Ammon's horn (tissue), 1 donor: ENCODE measurements at places on chromosomes 6 and 20.

- DNase-seq, result no peak
Observed at GRCh38 chr6:135860361-135860760, 8.9 kb downstream of the PDE7B start.

GRCh38 chr6:125149256-125150144 is 4.1 kb upstream of the TPD52L1 start:
- no peak for DNase-seq

- DNase-seq, result peak; percentile 50
Observed at GRCh38 chr20:51700809-51701285, 67.3 kb downstream of the ATP9A start.

DNA sequence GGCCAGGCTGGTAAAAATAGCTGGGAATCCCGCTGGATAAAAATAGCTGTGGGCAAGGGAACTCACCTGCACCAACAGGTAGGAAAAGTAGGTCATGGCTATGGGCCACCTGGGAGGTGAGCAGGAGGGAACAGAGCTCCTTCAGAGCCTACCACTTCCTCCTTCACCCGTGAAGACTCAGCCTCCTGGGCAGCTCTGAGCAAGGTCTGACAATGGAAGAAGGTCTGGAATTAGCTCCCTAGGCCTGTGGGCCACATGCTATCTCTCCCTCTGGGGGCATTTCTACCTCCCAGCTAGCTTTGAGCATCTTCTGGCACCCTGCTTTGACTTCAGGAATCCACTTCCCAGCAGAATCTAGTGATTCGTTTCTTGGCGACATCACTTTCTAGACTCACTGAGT is 153.9 kb downstream of the MRPL14 start:
- DNase-seq, result no peak

DNA sequence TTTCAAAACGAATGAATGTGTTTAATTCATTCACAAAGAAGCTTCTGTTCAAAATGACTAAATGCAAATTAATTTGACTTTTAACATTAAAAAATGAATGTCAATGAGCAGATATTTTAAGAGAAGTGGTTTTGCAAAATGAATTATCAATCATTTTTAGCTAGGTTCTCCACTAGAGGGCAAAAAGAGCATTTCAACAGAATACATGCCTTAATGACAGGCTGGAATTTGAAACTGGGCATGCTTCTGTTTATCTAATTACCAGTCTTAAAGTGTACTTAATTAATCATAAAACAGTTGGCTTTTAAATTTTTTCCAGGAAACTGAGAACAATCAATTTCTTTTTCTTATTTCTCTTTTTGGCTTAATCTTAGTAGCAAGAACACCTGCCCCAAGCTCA is 63.8 kb upstream of the TINAG start:
- peak; percentile 7 for DNase-seq

DNA sequence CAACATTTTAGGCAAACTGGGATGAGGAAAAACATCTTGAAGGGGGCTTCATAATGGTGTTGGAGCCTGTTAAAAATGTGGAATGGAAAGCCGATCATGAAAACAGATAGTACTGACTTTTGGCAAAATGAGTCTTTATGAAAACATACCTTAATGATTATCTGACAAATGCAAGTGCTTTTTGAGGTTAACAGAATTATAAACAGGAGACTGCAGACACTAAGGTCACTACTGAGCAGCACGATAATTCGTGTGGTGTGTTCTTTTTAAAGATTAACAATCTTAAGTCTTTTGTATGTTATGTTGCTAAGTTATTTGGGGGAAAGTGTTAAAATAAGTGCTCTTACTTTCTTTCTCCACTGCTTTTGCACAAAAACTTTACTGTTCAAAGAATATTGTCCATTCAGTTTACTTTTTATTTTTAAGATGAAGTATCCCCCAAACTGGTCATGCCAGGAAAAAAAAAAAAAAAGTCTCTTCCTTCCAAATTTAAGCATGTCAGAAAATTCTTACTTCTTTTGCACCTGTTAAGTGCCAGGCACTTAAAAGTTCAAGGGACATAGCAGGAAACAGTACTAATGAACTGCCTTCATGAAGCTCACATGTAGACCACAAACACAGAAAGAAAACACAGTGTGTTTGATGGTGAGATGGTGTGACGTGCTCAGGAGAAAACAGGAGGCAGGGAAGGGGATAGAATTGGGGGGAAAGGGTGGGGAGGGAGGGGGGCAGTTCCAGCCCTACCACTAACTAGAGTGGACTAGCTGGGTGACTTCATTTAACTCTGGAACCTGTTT is 73.2 kb downstream of the CDYL start:
- no peak for DNase-seq

- DNase-seq, result no peak
Observed at GRCh38 chr6:83928286-83928685, 68.8 kb downstream of the CYB5R4 start.

DNA sequence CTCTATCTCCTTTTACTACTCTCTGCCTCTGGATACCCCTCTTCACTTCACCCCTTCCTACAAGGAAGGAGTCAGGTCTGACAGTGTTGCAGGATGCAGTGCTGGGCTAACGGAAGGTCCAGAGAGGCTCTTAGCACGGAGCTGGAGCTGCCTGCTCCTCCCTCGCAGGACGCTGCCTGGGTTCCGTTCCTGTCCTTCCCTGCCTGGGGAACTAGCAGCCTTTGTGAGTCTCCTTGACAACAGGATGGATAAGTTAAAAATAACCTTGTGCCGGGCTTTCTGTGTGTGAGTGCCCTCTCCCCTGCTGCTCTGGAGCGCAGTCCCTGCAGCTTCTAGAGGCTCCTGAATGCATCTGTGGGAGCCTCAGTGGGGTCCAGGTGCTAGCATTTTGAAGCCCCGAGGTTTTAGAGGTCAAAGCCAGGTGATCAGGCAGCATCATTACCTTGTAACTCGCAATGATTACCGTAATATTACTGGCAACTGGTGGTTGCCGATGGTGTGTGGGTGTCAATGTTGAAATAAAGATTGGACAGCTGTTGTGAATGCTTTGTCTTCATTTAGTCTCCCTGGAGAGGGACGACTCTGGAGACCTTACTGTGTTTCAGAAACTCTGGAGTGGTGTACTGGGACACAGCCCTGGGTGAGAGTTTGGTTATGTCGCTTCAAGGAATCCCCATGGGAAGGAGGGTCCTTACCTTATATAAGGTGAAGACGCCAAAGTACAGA is 44.4 kb downstream of the CDS2 start:
- peak; percentile 85 for DNase-seq

DNA sequence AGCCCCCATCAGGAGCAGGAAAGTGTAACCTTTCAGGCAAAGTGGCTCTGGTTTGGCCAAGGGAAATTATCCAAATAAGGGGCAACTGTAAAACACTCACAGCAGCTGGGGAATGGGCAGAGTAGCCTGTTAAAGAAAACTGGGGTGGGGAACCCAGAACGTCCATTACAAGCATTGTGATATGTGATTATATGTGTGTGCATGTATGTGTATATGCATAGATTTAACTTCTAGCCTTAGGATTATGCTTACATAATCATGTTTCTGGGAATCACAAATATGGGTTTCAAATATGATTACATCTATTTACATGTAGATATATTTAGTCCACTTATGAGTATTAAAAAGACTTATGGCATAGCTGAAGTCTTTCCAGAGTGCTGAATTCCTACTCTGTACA is 278.1 kb upstream of the JAG1 start:
- DNase-seq, result no peak

DNA sequence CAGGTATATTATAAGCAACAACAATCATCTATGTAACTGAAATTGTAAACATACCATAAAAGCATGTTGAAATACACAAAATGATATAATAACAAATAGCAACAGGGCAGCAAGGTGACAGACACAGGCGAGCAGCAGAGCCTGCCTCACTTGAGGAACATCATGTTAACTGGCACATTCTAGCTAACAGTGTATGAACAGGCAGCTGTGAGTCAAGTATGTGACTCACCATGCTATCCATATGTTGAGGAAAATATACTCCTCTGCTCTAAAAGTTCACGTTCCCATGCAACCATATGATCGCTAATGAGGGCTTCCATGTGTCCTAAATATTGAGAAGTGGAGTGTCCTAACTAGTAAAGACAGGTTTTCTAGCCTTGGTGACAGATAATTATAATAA is 18.4 kb downstream of the SERAC1 start:
- peak; percentile 52 for DNase-seq

- DNase-seq, result no peak
Observed at GRCh38 chr6:107319906-107320530, 139.3 kb downstream of the PDSS2 start.

DNA sequence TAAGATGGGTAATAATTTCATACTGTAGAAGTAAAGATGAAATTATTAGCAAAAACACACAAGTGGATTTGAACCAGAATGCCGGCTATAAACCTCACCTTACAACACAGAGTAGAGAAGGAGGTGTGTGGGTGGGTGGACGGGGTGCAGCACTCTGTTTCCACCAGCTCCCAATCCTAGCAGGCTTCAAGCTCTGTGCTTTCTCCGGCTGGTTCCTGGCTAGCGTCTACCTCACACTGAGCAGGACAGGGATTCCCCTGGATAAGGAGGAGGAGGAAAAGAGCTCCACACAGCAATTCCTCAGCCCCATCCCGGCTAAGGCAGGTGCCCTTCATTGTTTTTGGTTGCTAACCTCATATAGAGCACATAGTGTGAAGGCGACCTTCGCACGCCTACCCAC is 453.3 kb downstream of the C6orf118 start:
- no peak for DNase-seq

GRCh38 chr20:63137851-63138415 is 78.0 kb downstream of the YTHDF1 start:
- DNase-seq, result no peak

DNA sequence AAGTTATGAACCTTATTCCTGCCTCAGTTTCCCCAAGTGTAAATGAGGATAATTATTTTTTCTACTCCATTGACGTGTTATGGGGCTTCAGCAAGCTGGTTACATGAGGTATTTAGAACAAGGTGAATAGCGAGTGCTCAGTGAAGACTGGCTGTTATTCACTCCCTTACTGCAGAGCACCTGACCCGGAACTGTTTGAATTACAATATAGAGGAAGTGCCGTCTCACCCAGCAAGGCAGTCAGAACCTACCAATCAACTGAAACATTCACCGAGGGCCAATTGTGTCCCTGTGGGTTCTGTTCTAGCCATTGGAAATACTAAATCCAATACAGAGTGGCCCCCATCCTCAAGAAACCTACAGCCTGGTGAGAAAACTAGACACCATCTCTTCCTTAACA is 216.9 kb downstream of the UST start:
- no peak for DNase-seq

GRCh38 chr6:143098054-143098671 is 37.5 kb downstream of the AIG1 start:
- peak; percentile 31 for DNase-seq

- DNase-seq, result no peak
Observed at GRCh38 chr6:20411544-20411943, 9.9 kb downstream of the E2F3 start.

DNA sequence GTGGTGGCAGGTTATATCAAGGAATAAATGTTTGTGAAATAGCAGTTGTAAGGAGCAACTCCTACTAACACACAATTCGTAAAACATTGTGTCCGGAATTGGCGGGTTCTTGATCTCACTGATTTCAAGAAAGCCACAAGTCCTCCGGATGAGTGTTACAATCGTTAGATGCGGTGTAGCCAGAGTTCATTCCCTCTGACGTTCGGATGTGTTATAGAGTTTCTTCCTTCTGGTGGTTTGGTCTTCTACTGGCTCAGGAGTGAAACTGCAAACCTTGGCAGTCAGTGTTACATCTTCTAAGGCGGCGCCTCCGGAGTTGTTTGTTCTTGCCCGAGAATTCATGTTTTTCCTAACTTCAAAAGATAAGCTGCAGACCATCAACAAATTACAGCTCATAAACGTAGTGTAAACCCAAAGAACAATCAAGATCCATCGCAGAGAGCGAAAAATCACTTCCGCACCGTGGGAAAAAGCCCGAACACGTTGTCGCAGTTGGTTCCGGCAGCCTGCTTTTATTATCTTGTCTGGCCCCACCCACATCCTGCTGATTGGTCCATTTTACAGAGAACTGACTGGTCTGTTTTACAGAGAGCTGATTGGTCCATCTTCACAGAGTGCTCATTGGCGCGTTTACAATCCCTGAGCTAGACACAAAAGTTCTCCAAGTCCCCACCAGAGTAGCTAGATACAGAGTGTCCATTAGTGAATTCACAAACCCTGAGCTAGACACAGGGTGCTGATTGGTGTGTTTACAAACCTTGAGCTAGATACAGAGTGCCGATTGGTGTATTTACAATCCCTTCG is 58.2 kb downstream of the TRIM27 start:
- DNase-seq, result peak; percentile 12

DNA sequence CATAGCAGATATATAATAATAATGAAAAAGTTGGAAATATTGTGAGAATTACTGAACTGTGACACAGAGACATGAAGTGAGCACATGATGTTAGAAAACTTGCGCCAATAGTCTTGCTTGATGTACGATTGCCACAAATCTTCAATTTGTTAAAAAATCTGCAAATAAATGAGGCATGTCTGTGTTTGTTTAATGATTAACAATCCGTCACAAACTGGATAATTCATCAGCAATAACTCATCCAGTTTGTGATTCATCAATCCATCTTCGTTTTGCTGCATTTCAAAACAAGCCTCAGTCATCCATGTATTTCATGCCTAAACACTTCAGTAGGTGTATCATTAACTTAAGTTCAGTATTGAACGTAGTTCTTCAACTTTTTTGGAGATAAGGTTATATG is 25.5 kb upstream of the SMIM26 start:
- DNase-seq, result no peak

DNA sequence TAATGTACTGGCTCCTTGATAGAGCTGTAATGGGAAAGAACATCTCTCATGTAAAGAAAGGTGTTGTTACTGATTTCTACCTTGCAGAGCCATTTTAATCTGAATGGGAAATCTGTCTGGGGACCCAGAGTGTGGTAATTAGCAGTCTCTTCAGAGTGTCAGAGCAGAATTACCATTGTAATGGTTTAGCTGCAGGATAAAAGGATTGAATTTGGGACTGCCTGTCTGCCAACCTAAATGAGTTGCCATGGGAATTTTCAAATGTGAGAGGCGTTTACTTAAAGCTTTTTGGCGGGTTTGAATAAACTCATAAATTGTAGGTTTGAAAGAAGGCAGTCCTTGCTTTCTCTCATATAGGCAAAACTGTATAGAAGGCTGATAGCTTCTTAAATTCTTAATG is 128.8 kb downstream of the QKI start:
- peak; percentile 44 for DNase-seq

DNA sequence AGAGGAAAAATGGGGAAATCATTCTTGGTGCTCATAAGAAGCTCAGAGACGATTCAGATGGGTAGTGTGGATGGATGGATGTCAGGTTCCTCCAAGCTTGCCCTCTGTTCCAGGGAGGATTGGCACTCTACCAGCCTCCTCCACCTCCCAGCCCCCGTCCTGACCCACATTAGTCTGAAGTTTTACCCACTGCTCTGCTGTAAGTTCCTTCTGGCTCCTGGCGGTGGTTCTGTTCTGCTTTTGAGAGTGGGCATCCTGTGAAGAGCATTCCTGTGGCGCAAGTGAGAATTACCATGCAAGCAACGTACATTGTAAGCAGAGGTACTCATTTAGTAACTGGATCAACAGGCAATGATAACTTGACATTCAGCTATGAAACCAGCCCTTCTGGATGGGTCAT is 103.4 kb downstream of the SYNDIG1 start:
- peak; percentile 55 for DNase-seq
